Kasumi-1 (cell line): ENCODE measurements at places on chromosomes 4 and X.
A peak's percentile ranks its signal among the peaks of the same experiment; 100 is the strongest.

GRCh38 chr4:15084780-15085179, 82.5 kb downstream of the CPEB2 start:
- no peak for DNase-seq

DNA sequence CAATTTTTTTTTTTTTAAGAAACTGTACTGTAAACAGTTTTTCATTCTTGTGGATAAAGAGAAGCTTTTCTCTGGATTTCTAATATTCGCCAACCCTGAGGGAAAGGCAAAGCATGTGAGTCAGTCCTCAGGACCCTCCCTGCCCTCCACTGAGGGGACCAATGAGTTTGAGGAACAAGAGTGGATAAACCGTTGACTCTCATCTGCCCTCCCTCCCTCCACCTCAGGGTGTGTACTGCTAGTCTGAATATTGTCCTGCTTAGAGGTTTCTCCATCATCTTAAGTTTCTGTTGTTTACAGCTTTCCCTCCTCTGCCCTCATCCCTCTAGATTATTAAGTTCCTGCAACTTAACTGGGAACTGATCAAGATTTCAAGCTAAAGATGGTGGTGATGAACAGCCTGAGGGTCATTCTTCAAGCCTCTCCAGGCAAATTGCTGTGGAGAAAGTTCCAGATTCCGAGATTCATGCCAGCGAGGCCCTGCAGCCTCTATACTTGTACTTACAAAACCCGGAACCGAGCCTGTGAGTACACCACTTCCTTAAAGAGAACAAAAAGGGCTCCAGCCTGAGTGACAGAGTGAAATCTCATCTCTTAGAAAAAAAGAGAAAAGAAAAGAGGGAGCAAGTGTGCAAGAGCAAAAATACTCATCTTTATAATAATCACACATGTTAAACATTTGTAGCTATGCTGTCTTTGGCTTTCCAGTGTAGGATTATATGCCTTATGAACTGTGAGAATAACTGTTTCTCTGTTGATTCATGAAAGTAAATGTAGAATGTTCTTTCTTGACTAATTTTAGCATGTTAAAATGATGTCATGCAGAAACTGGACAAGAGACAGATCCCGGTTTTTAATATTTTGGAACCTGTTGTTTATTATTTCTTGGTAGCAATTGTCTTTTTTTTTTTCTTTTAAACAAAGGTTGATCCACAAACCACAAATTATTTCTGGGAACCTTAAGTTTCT, 11.9 kb downstream of the CA5B start:
- DNase-seq, result peak; percentile 32

DNA sequence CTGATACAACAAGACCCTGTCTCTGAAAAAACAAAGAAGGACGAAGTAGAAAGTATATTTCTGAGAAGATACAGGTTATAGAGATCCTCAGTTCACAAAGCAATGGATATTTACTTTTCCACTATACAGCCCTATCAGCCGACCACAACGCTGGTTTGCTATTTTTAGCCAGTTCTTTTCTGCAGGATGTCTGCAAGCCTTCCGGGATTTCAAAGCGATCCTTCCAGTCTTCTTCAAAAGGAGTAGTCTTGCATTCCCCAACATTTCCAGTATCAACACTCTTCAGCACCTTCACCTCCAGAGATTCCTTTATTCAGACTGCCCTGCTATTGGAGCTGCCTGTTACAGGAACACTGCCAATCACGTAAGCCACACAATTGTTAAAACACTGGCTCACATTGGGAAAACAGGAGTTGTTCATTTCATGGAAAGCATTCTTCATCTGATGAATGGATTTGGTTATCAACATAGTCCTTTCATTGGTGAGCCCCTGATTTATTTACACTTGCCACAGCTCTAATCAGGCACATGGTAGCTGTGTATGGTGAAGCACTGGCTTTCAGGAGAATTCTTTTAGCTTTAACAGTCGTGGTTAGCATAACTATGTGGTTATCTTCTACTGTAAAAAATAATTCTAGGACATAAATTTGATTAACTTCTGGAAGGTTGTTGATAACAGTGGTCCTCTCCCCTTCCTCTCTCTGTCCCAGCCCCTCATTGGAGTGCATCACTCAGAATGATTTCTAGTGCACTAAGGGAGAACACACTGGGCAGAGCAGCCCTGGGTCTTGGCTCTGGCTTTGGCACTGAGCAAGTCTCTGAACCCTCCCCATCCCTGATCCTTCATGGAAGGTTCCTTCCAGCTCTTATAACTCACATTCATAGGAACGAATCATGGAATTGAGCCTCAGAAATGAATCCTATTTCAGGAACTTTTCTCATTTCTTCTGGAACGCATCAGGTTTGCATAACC, 109.9 kb upstream of the SORBS2 start:
- no peak for DNase-seq

DNA sequence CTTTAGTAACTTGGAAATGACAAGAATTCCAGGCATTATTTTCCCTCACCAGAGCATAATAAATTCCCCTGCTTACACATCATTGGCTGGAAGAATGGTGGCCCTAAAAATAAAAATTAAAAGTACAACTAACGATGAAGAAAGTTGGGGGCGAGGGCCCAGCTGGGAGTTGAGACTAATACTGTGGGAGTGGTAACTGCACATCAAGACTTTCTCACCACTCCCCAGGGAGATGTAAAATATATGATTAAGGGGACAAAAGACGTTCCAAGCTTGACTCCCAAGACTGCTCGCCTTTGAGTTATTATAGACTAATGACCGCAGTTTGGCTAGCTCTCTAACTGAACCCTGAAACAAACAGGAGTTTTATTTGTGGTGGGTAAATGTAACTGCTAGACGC, 30.0 kb downstream of the SMIM31 start:
- DNase-seq, result no peak

DNA sequence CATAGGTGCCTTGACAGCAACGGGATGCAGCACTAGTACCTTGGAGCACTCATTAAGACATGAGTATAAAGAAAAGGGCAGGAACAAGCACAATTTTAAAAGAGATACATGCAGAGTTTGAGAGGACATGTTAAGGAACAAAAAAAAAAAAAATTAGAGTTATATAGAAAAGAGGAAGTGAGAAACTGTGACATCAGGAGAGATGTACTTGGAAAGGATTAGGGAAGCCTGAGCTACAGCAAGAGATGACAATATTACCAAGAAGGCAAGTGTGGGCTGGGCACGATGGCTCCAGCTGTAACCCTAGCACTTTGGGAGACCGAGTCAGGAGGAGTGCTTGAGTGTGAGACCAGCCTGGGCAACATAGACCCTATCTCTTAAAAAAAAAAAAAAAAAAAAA, 37.4 kb downstream of the GPR143 start:
- peak; percentile 37 for DNase-seq

DNA sequence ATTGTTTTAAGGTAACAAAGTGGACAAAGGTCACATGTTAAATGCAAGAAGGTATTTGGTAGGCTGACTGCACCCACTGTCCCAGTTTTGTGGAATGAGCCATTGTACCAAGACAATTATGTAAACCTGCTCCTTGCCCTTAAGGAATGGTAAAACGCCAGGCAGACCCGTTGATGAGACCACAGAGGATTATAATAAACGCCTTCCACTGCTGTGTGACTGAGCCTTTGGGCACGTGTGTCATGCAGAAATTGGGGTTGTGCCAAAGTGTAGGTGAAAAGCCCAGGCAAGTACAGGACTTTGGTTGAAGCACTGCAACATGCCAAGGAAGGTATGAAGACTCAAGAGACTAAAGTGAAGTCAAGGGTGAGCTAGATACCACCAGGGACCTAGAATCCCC, 59.7 kb downstream of the LRRC66 start:
- DNase-seq, result no peak
